Calu3 (cell line): ENCODE measurements at places on chromosomes 1 and 21.

- DNase-seq = no peak
Measured at GRCh38 chr1:21550097-21550496, 40.9 kb downstream of the ALPL start.

- no peak for DNase-seq
Measured at GRCh38 chr1:5725406-5725805, 266.8 kb downstream of the NPHP4 start.

- no peak for DNase-seq
Measured at GRCh38 chr1:1123581-1124507, 8.0 kb upstream of the C1orf159 start.

DNA sequence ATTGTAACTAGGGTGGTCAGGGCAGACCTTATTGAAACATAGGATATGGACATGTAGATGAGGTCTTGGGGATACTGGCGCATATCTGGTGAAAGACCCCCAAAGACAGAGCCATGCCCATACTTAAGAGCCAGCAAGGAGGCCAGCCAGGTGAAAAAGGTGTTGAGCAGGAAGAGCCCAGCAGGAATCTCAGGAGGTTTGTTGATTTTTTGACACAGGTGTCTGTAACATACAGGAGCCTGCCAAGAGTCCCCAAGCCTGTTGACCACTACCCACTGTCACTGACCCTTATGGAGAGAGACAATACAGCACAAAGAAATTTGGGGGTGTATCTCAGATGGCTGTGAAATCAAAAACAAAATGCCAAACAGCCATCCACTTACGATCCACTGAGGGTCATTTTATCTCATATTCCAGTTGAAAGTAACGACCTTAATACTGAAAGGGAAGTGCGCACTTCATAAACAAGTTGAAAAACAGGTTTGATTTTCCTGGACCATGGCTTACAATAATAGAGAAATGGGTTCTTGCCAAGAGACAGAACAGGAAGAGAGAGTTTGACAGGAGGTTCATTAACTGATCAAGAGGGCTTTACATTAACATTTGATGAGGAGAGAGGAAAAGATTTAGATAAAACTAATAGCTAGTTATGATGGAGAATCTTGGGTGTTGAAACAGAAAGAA, 163.6 kb downstream of the GLUL start:
- DNase-seq = no peak

DNA sequence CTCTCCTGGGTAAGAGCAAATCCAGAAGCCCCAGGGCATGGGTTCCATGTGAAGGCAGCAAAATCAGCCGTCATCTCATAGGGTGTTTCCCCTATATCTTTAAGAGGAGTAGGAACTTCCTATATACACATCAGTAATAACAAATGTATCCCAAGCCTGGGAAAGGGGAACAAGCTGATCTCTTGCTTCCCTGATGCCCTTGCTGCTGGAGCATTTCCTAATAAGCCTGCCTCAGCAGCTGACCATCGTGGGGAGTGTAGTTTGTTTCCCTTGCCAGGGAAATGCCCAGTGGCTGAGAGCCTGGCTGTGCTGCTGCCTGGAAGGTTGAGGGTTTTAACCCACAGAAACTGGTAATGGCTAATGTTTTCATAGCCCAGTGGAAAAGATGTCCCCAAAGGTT, 177.0 kb downstream of the NPHP4 start:
- no peak for DNase-seq

GRCh38 chr1:96721053-96721415, 550 bp upstream of the PTBP2 start:
- DNase-seq = no peak
